AG04449 (cell line): ENCODE measurements at places on chromosomes 3 and 15.

- no peak for DNase-seq
Measured at GRCh38 chr3:150917951-150918350, 12.7 kb upstream of the MINDY4B start.

DNA sequence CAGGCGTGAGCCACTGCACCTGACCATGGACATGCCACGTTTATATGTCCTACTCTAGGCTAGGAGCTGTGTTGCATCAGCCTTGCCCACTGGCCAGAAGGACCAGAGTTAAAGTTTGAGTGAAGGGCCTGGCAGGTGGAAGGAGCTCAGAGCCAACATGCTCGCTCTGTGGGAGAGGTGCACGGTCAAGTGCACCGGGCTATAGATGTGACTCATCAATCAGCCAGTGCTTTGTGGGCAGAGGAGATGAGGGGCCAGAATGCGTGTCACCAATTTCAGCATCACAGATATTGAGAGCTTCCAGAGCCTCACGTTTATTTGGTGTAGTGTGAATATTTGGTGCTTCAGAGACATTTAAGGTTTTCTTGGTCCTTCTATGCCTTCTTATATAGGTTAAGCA lies 137.3 kb upstream of the KBTBD8 start:
- no peak for DNase-seq

- DNase-seq = no peak
Measured at GRCh38 chr3:65776494-65776893, 262.2 kb downstream of the MAGI1 start.

DNA sequence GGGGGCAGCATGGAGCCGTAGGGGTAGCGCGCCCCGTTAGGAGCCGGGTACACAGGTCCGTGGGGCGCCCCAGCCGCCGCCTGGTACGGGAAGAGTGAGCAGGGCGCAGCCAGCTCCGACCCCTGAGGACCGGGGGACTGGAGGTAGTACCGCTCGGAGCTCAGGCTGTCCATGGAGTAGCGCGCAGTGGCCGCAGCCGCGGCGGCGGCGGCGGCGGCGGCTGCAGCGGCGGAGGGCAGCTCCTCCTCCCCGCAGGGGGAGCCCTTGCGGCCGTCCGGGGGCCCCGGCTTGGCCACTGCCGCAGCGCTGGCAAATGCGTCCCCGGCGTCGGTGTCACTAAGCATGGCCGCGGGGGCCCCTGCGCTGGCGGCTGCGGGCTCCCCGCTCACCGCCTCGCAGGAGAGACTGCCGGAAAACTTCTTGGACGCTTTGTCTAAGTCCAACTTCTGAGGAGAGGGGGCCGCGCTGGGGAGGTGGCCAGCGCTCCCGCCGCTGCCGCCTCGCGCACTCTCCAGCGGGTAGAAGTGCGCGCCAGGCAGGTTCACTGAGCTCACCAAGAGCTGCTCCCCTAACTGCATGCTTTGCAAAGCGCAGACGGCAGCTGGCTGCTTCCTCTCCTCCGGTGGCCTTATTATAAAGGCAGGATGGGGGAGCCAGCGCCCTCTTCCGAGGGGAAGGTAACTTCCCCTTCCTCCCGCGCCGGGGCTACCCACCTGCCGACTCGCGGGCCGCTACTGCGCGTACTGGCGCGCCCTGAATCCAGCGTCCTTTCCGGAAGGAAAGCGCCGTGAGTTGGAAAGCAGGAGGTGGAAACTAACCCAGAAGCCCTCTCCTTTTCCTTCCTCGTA lies at the start of gene EOMES:
Gene EOMES (minus strand): TSS at position 607 of the 848 bp plus-strand sequence. CDS start 29 bp downstream, at position 578.
- DNase-seq = no peak

GRCh38 chr3:79598594-79598993 lies 169.2 kb downstream of the ROBO1 start:
- DNase-seq = no peak
